A375 (cell line): ENCODE measurements at places on chromosomes 4 and X. TPM values are rescaled to one million over a fixed set of nuclear protein-coding genes. Genes with fewer than 3 reads are reported as not detected.

The NKAP gene
- total RNA-seq, result 6.6 and 6.8 TPM in 2 replicates

The AFM gene
- total RNA-seq, result not detected in 2 replicates

The FAM90A26 gene
- not detected in 2 replicates for total RNA-seq

The VCX2 gene
- 31.6 and 37.1 TPM in 2 replicates for total RNA-seq

The ZGRF1 gene
- total RNA-seq, result 10.6 and 11.6 TPM in 2 replicates

The CTAG2 gene
- total RNA-seq, result 2.5 TPM in 2 replicates

The BST1 gene
- 13.1 and 14.3 TPM in 2 replicates for total RNA-seq

The NDNF gene
- 0.29 and 0.41 TPM in 2 replicates for total RNA-seq

The CXXC4 gene
- 0.32 and 0.45 TPM in 2 replicates for total RNA-seq

The TRIM60 gene
- total RNA-seq, result 0.19 TPM in 1 of 2 replicates, not detected in the other

The REPS2 gene
- 0.53 and 0.56 TPM in 2 replicates for total RNA-seq

The SSX2 gene
- total RNA-seq, result 0.72 and 4.5 TPM in 2 replicates

The XAGE2 gene
- not detected in 2 replicates for total RNA-seq

The BCLAF3 gene
- 4.7 and 5.5 TPM in 2 replicates for total RNA-seq

The RUFY3 gene
- 9.7 and 13.2 TPM in 2 replicates for total RNA-seq

The SMIM10L2A gene
- total RNA-seq, result 0.08 and 0.23 TPM in 2 replicates

The SPATA4 gene
- 0.05 and 0.30 TPM in 2 replicates for total RNA-seq
